ENCODE measurements at places on chromosomes 13 and 19.

- DNase-seq: no peak
Measured at GRCh38 chr19:50315773-50316448, 13.3 kb downstream of the KCNC3 start.

DNA sequence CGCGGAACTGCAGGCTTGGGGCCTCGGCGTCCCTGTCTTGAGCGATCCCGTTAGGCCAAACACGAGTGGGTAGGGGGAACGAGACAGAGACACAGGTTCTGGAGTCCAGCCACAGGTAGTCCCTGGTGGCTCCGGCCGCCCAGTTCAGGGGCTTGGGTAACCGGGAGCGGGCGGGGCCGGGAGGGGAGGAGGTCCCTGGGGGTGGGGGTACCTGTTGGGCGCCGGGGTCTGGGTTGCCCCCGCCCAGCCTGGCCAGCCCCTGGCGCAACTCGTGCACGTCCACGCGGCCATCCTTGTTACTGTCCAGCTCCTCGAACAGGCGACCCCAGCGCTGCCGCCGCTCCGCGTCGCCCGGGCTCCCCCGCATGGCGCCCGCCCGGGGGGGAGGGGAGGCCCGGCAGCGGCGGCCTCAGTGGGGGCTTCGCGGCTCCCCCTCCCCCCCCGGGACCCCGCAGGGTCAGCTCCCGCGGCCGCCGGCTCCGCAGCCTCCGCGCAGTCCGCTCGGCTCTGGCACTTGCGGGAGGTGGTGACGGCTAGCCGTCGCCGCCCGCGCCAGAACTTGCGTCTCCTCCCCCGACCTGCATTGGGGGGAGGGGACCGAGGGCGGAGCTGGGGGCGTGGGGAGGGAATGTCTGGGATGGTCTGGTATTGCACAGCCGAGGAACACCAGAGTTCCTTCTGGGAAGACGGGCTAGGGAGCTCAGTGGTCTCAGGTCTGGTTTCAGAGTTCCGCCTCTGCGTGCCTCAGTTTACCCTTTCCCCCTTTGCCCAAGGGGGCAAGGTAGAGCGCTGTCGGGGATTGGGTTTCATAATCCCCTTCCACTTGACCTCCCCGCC is at the start of gene SLC25A23:
TSS of gene SLC25A23 (minus strand) at position 531 of the 837 bp plus-strand sequence. CDS start at position 367, 164 bp downstream.
- no peak for DNase-seq

- no peak for DNase-seq
Measured at GRCh38 chr13:94239135-94239534, 240.3 kb downstream of the DCT start.

GRCh38 chr13:24627090-24627714 is 53.0 kb upstream of the ATP12A start:
- DNase-seq: no peak

DNA sequence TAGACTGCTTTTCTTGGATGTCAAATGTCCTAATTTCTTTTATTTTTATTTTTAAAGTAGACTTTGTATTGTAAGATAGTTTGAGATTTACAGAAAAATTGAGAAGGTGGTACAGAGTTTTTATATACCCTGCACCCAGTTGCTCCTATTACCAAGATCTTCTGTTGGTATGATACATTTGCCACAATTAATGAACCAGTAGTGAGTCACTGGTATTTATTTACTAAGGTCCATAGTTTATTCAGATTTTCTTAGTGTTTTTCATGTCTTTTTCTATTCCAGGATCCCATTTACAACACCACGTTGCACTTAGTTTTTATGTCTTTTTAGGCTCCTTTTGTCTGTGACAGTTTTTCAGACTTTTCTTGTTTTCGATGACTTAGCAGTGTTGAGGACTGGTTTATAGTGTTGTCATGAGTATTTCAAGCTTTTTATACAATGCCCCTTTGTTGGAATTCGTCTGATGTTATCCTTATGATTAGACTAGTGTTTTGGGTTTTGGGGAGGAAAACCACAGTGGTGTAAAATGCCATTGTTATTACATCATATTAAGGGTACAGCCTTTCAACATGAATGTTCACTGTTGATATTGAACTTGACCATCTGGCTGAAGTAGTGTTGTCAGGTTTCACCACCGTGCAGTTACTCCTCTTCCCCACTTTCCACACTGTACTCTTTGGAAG is 35.9 kb downstream of the COG3 start:
- no peak for DNase-seq

DNA sequence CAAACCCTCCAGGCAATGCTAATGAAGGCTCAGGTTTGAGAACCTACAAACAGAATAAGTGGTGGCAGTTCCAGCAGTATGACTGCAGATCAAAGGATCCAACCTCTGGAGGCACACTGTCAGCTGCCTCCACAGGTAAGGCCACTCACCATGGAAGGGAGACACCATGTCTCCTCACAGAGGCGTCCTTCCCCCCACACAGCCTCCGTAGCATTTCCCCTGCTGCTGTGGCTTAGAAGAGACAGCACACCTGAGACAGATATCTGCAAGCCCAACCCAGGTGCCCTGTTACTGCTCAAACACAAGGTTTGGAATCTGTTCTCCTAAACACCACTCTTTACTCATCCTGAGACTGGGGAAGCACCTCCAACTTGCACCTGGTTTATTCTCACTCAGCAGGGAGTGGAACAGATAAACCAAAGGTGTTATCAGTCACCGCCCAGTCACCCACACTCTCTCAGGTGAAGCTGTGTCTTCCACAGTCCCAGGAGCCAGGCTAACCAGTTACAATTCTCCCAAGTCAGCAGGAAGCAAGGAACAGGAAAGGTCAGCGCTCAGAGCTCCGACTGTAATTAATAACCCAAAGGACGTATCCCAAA is 311.2 kb downstream of the FOXO1 start:
- DNase-seq: no peak

GRCh38 chr13:35964011-35964862 is 166.9 kb downstream of the DCLK1 start:
- DNase-seq: no peak

DNA sequence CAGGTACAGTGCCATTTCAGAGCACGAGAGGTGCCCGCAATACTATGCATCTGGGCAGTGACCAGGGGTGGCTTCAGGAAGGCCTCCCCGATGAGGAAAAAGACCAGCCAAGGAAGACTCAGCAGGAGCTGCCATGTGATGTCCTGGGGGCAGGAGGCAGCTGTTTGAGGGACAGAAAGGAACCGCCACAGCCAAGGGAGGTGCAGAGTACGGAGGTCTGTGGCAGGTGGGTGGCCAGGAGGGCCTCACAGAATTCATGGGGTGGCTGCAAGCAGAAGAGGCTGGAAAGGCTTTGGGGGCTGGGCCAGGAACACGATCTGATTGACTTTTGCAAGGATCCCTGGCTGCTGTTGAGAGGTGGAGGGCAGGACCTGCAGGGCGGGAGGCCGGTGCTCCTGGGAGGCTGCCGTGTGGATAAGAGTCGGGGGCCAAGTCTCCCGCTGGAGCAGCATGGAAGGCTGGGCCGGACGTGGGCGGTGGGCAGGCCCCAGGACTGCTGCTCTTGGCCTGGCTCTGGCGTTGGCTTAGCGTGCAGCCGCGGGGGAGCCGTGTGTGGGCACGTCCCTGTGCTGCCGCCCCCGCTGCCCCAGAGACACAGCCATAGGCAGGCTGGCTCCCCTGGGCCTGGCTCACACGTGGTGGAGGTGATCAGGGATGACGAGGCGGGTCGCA is 29.1 kb downstream of the CEBPA start:
- DNase-seq: no peak

DNA sequence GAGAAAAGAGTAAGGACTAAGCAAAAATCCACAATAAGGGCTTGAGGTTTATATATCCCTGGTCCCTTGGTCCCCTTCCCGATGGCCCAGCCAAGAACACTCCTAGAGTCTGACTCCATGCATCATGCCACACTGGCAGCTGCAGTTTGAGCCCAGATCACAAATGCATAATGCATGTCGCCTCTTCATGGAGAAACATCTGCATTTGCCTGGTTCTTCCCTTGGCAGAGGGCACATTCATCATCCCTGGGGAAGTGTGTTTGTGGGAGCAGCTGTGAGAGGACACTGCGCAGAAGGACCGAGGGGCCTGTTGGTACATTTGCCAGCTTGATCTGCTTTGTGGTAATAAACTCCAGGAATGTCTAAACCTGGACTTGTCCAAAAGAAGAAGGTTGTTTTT is 731.8 kb downstream of the FGF9 start:
- DNase-seq: no peak

DNA sequence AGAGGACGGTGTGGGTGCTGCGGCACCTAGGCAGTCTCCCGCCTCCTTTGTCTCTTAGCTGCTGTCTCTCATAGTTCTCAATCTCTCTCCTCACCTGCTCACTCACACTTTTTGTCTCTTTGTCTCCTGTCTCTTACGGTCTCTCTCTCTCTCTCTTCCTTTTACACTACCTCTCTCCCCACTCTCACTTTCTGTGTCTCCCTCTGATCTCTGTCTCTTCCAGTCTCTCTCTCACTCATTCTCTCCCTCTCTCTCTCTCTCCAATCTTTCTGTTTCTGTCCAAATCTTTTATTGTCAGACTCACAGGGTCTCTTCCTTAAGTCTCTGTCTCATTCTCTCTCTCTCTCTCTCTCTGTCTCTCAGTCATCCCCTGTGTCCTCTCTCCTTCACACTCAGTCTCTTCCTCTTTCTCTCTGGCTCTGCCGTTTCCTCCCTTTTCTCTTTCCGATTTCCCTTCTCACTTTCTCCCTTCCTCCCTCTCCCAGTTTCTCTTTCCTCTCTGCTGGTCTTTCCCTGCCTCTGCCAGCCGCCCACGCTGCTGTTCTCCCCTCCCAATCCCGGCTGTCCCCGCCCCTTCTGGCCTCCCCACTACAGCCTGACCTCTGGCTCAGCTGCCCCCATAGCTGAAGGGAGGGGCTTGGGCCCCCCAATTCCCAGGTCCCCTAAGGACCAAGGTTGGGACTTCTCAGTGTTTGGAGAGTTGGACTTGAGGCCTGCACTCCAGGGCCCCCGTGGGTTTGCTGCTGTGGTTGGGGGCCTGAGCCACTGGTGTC is at the start of gene PLEKHA4:
TSS of gene PLEKHA4 (minus strand) at position 504 of the 773 bp plus-strand sequence. CDS start 997 bp downstream, outside the sequence.
- DNase-seq: no peak

DNA sequence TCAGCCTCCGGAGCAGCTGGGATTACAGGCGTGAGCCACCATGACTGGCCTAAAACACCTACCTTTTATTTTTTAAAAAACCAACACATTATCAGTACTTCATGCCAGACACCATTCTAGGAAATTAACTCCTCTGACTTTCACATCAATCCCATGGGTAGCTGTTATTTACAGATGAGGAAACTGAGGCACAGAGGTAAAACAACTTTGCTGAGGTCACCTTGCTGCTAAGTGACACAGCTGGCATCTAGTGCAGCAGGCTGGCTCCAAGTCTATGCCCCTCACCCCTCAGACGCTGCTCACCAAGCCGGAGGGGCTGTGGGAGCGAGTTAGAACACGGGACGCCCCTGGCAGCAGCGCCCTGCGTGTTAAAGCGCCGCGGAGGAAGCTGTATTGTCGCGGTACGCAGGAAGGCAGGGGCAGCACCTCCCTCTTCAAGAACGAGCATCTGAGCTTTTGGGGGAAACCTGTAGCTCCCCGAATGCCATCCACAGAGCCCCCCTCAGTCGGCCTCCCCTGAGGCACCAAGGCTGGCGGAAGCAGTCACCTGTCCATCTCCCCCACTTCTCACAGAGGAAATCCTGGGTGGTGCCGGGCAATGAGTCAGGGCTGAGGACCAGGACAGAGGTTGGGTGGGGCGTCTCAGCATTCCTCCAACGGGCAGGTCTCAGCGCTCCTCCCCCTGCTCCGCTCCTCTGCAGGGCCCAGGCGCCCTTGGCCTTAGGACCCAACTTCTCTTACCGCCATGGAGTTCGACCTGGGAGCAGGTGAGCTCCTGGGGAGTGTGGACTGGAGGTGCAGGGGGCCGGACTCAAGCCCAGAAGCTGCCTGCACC is at the start of gene C19orf33:
TSS of gene C19orf33 (plus strand) at position 735 of the 835 bp plus-strand sequence. CDS start at position 746, 11 bp downstream.
- DNase-seq: no peak

DNA sequence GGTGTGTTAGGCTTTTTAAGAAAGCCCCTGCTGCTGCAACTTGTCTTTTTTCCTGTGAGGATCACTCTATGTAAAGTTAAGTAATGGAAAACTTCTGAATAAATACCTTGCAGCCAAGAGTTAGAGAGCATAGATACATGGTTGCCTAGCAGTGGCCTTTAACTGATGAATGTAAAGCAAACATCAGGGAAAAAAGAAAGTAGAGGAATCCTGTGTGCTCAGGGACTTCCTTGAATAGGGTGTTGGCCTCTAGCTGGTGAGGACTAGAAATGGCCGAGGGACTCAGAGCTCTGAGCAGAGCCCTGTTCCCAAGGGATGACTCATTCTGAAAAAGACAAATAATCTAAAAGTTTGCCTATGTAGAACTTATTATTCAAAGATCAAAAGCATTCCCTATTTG is 135.7 kb downstream of the MIPEP start:
- DNase-seq: no peak
